ENCODE measurements at places on chromosomes 4 and X.

- no peak for DNase-seq
Measured at GRCh38 chr4:83083925-83084475, 30.5 kb downstream of the PLAC8 start.

GRCh38 chr4:186081202-186081807, 12.3 kb downstream of the TLR3 start:
- DNase-seq, result no peak

- DNase-seq, result no peak
Measured at GRCh38 chr4:100360211-100360610, 157.6 kb downstream of the EMCN start.

DNA sequence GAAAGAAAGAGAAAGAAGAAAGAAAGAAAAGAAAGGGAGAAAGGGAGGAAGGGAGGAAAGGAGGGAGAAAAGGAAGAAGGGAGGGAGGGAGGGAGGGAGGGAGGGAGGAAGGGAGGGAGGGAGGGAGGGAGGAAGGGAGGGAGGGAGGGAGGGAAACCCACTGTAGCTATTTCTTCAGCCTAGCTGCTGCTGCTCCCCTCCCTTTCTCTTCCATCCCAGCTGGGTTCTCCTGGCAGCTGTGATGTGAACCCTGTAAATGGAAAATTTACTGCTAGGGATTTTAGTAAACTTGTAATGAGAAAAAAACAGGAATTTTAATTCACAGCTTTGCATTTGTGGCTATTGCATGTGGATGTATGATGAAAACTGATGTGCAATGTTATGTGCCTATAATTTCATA, 8.0 kb downstream of the NR0B1 start:
- no peak for DNase-seq

GRCh38 chrX:129682979-129683378, 28.2 kb upstream of the APLN start:
- DNase-seq, result no peak
